ENCODE measurements at places on chromosomes 1 and 21.
A peak's percentile ranks its signal among the peaks of the same experiment; 100 is the strongest.

DNA sequence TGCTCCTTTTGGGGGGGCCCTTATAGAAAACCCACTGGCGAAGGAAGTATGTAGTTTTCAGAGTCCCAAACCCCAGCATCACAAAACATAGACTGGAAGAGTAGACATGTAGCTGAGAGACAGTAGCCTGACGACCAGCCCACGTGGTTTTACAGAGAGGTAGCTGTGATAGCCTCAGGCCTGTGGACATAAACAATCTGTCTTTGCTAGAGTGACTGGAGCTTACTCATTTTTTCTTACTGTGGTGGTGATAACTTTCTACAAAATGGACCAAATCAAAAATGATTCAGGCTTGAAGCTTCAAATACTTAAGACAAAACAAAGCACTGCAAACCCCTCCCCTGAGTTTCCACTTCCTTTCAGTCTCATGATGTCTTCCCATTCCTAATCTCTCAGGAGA lies 497.0 kb downstream of the RWDD3 start:
- DNase-seq: no peak

DNA sequence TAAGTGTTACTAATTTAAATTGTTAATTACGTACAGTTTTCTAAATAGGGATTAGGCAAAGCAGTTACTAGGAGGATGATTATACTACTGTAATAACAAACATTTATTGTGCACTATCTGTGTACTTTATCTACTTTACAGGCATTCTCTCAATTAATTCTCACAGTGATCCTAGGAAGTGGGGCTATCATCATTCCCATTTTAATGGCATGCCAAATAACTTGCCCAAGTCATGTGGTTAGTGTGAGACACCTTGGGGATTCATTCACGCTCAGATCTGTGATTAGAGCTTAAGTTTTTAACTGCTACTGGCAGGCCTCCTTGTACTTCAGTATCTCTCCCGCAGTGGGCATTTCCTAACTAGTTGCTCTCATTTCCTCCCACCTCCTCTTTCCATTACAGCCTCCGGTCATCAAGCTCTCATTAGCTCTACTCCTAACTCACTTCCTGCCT lies 11.5 kb downstream of the PHLDA3 start:
- DNase-seq: no peak

DNA sequence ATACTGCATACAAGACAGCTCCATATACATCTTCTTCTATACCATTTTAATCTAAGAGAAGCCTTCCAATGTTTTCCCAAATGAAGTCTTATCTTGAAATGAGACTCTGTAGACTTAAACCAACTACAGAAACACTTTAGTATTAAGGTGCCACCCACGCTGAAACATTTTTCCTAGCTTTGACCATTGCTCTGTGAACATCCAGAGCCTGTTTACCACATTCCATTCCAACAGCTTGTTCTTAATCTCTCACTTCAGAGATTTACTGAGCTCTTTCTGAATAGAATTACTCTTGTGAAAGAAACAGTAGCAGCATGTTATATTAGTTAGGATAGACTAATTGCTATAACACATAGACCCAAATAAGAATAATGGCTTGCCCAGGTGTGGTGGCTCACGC lies 19.6 kb upstream of the POGZ start:
- DNase-seq: no peak

GRCh38 chr1:204923201-204923600 lies 52.5 kb downstream of the NFASC start:
- no peak for DNase-seq

DNA sequence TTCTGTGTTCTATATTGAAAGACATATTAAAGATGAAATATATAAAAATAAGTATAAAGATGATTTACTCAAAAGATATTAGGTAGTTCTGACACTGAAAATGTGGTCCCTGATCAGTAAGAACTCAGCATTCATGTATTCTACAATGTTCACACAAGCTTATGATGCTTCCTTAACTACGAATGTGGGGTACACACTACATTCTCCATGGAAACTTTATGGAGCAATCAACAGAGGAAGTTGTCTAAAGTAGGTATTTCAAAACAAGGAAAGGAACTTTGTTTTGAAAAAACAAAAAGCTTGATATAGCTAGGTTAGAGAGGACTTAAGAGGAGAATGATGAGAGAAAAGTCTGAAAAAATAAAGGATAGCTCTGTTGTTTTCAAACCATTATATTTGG lies 119.7 kb upstream of the RGS18 start:
- no peak for DNase-seq

DNA sequence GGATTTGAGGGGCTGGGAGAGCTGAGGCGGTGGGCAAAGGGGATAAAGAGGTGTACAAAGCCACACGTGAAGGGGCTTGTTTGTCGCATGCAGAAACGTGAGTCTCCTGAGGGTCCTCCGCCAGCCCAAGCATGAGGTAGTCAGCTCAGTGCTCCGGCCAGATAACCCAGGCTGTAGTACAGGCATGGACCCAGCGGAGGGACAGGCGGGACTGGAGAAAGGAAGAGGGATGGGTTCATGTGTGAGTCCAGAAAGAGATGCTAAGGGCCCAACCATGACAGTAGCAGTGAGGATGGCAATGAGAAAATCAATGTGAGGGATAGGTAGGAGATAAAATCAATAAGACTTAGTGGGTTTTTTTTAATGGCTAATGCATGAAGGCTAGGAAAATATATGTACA lies 13.7 kb upstream of the ELK4 start:
- no peak for DNase-seq

DNA sequence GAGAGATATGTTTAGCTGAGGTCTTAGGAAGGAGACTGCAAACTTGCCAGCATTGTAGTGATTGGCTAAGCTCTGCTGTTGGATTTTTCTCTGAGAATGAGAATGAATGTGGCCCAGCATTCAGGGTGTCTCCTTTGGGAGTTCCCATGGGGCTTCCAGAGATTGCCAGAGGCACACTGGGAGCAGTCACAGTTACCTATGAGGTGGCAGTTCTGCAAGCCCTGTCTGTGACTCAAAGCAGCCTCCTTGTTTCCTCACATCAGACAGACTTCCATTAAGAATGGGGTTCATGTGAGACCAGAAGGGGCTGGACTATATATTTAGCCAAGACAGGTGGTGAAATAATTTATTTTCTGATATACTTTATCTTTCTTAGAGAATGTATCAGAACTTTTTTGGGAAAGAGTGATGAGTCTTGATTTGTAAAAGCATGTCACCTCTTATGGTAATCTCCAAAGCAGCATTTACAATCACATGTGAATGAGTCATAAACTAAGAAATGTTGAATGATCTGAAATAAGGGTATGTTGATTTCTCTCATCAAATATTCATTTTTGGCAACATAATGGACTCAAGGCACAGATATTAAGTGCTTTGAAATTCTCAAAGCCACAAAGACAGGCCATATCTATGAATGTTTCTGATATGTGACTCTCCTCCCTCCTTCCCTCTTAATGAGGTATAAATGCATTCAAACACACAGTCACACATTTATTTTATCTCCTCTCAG lies 9.5 kb upstream of the SLC19A2 start:
- DNase-seq: no peak

DNA sequence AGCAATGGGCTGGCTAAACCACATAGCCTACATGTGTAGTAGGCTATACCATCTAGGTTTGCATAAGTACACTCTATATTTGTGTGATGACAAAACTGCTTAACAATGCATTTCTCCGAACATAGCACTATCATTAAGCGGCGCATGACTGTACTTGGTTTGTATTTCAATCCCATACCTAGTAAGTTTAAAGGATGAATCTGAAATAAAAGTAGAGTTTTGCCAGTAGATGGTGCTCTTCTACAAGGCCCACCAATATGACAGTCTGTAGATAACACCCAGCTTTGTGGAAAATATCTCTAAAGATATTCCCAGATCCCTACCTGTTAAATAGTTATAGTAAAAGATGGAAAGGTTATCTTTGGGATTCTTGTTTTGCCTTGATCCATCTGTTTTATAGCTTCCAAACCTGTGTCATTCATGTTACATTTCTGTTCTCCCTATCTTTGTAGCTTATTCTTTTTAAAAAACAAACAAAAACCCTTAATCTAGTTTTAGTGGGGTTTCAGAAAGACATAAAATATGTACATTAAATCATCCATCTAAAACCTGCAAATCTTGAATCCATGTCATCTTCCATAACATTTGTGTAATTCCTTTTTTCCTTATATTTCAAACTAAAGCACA lies 33.9 kb upstream of the ASPM start:
- peak; percentile 40 for DNase-seq

DNA sequence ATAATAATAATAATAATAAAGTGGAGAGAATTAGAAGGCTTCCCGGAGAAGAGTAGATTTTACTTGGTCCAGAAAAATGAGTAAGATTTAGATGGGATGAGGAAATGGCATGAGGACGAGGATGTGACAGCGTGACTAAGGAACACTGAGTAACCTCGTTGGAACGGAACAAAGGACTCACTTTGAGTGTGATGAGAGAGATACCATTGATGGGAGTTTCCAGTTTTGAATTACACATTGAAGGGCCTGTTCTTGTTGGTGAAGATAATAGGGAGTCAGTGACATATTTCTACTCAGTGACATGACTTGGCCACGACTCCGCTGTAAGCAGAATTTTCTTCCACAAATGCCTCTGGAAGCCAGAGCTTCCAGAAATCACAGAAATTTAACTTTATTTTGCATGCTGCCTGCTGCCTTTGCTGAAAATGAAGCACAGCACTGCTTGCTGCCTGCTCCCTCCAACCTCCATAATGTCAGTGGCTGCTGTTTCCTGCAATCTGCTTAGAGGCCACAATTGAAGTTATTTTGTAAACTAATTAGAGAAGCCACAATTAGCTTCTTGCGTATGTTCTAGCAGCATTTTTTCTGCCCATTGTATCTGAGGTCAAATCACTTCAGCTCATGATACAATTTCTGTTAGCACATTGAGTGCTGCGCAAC lies 33.7 kb upstream of the FBXO28 start:
- no peak for DNase-seq

DNA sequence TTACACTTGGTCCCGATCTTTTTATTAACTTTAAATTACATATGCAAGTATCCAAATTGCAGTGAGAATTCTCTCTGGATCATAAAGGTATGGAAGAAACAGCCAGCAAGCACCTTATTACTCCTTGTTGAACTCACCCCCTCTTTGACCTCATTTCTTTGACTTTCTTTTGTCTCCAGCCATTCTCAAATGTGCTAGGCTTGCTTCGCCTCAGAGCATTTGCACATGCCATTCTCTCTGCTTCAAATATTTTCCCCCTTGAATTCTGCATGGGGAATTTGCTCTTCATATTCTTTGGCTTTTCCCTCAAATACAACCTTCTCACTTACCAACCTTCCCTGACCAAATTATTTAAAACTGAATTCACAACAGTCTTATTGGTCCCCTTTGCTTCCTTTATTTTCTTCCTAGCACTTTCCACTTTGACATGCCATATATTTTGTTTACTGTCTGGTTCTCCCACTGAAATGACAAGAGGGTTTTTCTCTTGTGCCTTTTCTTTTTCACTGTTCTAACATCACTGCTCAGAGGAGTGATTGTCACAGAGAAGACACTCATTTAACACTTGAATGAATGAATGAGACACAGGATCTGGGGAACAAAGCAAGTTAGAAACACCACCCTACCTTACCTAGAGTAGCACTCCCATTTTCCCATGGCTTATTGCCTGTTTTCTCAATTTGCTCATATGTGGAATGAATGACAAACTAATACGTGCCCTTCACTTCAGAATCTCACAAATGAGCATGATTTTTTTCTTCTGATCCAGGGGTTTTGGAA lies 1.4 kb upstream of the PGBD2 start:
- no peak for DNase-seq

DNA sequence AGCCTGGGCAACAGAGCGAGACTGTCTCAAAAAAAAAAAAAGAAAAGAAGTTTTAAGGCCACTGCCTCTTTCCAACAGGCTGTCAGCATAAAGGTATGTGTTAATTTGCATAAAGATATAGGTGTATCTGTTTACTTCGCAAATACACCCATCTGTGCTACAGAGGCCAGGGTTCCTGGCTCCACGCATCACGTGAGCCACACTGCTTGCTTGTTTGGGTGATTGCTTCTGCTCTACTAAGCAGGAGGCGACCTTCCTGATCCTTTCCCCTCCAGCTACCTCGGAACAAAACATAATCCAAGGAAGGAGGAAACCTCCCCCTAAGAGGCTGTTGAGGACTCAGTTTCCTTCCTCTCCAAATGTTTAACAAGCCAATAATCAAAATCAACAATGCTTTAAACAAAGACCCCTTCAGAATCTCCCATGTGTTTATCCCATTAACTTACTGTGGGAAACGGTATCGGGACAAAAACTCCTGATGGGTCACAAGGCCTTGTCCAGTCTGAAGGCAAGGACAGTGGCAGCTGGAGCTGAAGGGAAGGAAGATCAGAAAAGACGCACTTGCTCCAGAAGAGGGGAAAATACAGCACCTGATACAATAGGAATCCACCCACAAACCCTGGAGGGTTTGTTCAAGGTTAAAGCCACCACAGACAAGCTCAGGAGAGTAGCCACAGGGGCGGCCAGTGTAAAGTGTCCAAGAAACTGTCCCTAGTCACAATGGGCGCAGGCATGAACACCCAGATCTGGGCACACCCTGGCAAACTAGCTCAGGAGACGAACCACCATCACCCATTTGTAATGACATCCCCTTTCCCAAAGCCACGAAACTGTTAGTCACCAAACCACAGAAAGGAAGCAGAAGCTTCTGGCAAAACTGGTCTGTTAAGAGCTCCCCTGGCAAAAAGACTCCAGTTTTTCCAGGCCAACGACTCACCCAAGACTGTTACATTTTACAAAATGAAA lies 17.2 kb downstream of the CTNNBIP1 start:
- DNase-seq: no peak

DNA sequence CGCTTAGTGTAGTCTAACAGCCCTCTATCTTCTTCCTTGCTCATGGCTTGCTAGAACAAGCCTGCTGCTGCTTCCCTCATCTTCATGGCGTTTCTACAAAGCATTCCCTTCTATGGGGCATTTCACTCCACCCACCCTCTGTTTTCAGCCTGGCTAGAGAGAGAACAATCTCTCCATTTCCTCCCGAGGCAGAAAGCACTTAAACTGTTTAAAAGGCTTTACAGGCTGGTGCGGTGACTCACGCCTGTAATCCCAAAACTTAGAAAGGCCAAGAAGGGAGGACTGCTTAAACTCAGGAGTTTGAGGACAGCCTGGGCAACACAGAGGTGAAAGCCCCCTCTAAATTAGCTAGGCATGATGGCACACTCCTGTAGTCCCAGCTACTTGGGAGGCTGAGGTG lies 17.8 kb downstream of the ORC1 start:
- DNase-seq: no peak

DNA sequence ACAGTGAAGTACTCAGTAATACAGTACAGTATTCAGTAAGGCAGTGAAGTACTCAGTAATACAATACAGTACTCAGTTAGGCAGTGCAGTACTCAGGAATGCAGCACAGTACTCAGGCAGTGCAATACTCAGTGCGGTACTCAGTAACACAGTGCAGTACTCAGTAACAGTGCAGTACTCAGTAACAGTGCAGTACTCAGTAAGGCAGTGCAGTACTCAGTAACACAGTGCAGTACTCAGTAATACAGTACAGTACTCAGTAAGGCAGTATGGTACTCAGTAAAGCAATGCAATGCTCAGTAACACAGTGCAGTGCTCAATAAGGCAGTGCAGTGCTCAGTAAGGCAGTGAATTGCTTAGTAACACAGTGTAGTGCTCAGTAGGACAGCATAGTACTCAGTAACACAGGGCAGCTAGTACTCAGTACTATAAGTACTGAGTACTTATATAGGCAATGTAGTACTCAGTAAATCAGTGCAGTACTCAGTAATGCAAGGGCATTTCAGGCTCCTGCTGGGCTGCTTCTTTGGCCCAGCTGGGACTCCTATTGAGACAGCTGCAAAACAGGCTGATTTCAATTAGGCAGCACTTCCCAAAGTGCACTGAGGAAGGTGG lies 411.3 kb downstream of the DISC1 start:
- DNase-seq: no peak
